ENCODE measurements at places on chromosomes 16 and 17.
A peak's percentile ranks its signal among the peaks of the same experiment; 100 is the strongest.

- DNase-seq = no peak
These were observed 39.2 kb downstream of the ITGAM start for GRCh38 chr16:31298958-31299357.

GRCh38 chr17:5364156-5364555 lies 55.3 kb downstream of the NUP88 start:
- DNase-seq = peak; percentile 11

DNA sequence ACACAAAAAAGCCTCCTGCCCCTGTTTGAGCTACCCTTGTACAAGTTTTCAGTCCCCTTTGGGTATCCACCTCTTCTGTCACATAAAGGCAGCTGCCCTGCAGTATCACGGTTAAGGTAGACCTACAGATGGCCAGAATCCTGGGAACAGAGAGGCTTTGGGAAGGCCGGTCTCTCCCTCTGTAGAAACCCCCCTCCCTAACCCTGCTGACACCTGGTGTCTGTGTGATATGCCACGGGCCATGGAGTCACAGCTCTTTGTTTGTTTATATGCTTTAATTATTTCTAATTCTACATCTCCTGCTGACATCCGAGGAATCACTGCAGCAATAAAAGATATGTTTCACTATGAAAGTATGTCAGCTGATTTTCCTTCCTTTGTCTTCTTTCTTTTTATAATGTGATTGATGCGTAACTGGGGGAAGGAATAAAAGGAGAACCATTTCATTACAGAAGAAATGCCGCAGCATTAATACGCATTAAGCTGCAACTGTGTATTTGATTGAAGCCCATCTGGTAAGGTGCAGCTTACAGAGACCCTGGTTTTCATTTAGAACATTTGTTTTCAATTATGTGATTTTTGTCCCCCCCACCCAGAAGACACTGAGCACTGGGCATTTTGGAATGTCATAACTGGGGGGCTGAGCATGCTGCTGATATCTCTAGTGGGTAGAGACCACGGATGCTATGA lies 142.1 kb downstream of the SLC39A11 start:
- no peak for DNase-seq

GRCh38 chr16:11429123-11429522 lies 83.9 kb downstream of the RMI2 start:
- no peak for DNase-seq

- DNase-seq = no peak
These were observed 123.2 kb upstream of the LHX1 start for GRCh38 chr17:36813957-36814563.

- DNase-seq = no peak
These were observed 279.5 kb upstream of the MYOCD start for GRCh38 chr17:12386225-12386624.

GRCh38 chr16:30499284-30499683 lies 26.7 kb downstream of the ITGAL start:
- DNase-seq = no peak

DNA sequence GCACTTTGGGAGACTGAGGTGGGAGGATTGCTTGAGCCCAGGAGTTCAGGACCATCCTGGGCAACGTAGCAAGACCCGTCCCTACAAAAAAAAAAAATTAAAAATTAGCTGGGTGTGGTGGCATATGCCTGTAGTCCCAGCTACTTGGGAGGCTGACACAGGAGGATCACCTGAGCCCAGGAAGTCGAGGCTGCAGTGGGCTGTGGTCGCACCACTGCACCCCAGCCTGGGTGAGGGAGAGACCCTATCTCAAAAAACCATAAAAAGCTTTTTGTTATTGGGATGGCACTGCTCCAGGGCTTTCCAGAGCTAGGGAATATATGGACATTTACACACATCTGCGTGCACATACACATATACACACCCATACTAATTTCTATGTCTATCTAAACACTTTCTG lies 8.1 kb upstream of the ARMC5 start:
- no peak for DNase-seq

GRCh38 chr17:65783845-65784334 lies 222.4 kb upstream of the AXIN2 start:
- peak; percentile 85 for DNase-seq

GRCh38 chr16:30335598-30336474 lies 19.3 kb downstream of the CD2BP2 start:
- no peak for DNase-seq

DNA sequence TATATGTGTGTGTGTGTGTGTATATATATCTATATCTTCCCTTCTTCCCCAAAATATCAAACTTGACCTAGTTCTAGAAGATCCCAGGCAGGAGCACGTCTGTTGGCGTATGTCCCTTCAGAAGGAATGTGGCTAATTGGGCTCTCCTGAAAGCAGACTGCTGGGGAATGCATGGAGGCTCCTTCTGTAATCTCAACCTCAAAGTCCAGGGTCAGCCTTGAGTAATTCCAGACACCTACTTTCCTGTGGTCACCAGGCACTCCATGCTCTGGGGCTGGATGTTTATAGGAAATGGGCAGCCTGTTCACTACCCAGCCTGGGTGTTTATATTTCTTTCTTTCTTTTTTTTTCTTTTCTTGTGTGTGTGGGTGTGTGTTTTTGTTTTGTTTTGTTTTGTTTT lies 13.4 kb downstream of the BCO1 start:
- no peak for DNase-seq

- no peak for DNase-seq
These were observed 27.8 kb downstream of the SLC6A4 start for GRCh38 chr17:30207655-30208054.

GRCh38 chr17:58172369-58173071 lies 5.7 kb downstream of the OR4D2 start:
- peak; percentile 21 for DNase-seq

- DNase-seq = peak; percentile 8
These were observed 63.1 kb downstream of the BANP start for GRCh38 chr16:88014252-88014781.

DNA sequence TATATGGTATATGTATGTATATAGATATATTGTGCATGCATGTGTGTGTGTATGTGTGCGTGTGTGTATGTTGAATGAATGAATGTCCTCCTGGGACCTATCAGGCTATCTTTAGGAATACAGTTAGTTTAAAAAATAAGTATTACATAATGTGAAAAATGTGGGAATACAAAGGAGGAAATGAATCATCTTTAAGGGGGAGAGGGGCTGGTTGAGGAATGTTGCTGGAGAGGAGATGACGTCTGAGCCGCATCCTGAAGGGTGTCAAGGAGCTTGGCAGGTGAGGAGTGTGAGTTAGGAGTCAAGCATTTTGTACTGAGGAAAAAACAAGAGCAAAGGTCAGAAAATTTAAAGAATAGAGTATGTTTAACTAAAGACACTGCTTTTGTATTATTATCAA lies 62.4 kb upstream of the NLK start:
- DNase-seq = peak; percentile 98

DNA sequence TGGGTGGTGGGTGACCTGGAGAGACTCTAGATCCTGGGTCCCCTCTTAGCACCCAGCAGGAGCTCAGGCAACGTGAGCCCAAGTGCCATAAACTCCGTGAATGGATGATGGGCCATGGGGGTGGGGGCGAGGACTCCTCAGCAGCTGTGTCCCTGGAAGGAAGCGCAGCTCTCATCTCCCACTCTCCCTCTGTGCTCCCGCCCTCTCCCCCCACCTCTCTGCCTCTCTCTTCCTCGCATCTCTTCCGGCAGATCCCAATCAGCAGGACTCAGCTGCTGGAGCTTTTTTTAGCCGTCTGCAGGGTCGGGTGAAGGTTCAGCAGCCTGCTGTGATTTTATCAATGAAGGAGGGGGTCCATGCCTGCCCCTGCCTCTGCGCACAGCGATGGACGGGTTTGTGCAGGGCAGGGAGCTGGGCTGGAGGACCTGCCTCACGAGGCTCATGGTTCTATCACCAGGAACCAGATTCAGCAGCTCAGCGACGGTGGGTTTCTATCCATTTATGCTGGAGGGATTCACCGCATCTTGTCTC lies 8.3 kb downstream of the CCR7 start:
- DNase-seq = no peak

GRCh38 chr16:16052916-16053315 lies 103.5 kb downstream of the ABCC1 start:
- peak; percentile 28 for DNase-seq

- DNase-seq = no peak
These were observed 5.5 kb downstream of the KRT15 start for GRCh38 chr17:41513168-41513547.

- DNase-seq = no peak
These were observed 24.2 kb upstream of the IL17C start for GRCh38 chr16:88613911-88614817.

DNA sequence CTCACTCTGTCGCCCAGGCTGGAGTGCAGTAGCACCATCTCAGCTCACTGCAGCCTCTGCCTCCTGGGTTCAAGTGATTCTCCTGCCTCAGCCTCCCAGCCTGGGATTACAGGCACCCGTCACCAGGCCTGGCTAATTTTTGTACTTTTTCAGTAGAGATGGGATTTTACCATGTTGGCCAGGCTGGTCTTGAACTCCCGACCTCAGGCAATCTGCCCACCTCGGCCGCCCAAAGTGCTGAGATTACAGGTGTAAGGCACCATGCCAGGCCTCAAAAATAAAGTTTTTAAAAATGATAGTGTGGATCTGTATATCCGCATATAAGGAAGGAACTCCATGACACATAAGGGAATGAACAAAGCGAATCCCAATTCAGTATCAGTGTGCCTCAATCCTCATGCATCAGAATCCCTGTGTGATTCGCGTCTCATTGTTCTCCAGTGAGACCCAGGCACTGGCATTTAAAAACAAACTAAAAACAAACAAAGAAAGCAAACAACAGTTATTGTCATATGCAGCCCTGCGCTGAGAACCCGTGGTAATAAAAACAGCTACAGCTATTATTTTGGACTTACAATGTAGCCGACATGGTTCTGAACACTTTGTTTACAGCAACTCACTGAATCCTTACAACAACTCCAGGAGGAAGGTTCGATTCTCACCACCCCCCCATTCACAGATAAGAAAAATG lies 54.1 kb upstream of the CREBBP start:
- DNase-seq = no peak

- DNase-seq = no peak
These were observed 430 bp downstream of the TSEN54 start for GRCh38 chr17:75516619-75517296.

- no peak for DNase-seq
These were observed 56.2 kb downstream of the MARF1 start for GRCh38 chr16:15586716-15587115.

Measured in HT1080 (cell line).